ENCODE measurements at places on chromosomes 2 and 18.

DNA sequence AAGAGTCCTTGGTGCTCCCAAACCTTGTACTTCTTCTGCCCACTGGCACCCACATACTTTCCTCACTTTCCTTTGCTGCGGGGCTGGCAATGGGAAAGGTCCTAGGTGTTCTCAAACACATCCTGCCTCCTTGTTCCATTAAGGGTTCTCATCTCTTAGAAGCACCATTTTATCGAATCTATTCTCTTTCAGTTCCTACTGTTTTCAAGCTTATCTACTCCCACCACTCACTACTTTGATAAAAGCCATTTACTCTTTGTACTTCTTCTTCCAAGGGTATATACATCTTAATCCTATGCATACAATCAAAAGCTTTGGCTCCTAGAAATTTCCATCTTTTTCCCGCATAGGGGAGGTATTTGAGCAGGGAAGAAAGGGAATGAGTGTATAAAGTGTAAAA lies 77.1 kb upstream of the LRRTM1 start:
- no peak for DNase-seq

- no peak for DNase-seq
These were observed 34.0 kb upstream of the IL37 start for GRCh38 chr2:112876971-112877361.

GRCh38 chr18:68965817-68966216 lies 167.9 kb downstream of the CCDC102B start:
- no peak for DNase-seq

DNA sequence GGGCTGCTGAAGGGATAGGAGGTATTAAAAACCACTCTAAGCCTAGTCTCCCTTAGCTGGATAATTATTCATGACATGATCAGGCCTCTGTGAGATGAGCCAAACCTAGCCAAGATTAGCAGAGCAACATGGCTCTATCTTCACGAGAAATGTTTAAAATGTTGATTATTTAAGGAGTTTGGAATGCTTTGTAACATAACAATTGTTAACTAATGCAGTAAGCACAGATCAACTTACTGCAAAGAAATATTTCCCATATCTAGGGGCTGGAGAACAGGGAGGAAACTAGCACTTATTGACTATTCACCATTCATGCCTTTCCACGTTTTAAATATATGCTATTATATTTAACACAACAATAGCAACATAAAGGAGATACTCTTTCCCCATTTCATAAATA lies 833.7 kb upstream of the CHAC2 start:
- DNase-seq: no peak

DNA sequence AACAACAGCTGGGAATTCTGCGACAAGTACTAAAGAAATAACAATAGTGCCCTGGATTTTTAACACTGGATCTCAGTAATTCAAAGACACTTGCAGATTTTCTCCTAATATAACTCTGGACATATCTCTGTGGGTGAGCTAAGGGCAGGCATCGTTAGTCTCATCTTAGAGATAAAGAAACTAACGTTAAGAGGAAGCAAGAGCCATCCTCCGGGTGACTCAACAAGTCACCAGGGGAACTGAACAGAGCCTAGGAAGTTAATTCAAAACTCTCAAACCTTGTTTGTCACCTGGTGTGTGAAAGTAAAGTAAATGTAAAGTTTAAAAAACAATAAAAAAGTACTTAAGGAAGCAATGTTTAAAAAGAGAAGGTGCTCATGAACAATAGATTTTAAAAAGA lies 41.6 kb upstream of the NRP2 start:
- no peak for DNase-seq

DNA sequence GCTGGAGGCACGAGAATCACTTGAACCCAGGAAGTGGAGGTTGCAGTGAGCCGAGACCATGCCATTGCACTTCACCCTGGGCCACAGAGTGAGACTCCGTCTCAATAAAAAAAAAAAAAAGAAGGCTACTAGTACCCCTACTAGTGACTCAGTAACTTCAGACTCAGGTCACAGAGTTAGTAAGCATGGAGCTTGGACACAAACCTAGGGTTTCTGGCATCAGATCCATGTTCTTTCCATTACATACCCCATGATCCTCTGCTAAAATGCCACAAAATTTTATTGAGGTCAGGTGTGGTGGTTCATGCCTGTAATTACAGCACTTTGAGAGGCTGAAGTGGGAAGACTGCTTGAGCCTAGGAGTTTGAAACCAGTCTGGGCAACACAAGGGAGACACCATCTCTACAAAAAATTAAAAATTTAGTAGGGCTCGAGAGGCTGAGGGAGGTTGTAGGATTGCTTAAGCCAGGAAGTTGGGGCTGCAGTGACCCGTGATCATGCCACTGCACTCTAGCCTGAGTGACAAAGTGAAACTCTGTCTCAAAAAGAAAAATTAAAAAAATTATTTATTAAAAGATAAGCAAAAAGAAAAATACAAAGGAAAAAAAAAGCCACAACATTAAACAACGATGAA lies 45.1 kb downstream of the DHX57 start:
- no peak for DNase-seq

- no peak for DNase-seq
These were observed 204.0 kb downstream of the PARD3B start for GRCh38 chr2:204749319-204749718.

DNA sequence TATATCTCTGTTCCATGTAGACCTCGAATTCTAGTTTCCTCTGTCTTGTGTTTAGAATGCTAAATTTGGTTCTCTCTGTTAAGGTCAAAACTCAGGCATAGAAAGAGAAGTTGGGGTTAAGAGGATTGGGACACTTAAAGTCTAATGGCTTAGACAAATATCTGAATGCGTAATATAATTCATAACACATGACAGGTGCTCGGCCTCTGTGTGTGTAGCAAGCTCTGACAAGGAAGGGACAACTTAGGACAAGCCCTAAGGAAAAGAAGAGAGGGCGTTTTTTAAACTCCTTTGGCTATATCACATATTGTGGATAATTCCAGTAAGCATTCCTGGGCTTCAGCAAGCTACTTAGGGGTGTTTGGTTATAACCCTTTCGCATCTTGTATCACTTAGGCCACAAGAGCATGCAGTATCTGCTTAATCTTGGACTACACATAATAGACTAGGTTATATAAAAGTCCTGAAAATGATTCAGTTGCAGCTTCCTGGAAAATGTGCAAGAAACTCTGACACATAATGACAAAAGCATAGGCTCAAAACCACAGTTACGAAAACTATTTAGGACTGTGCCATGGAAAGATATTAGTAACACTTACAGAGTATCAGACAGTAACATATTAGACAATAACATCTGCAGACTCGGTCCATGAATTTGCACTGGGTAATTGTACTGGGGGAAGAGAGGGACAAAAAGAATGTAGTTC lies 16.1 kb upstream of the CREB1 start:
- DNase-seq: no peak

DNA sequence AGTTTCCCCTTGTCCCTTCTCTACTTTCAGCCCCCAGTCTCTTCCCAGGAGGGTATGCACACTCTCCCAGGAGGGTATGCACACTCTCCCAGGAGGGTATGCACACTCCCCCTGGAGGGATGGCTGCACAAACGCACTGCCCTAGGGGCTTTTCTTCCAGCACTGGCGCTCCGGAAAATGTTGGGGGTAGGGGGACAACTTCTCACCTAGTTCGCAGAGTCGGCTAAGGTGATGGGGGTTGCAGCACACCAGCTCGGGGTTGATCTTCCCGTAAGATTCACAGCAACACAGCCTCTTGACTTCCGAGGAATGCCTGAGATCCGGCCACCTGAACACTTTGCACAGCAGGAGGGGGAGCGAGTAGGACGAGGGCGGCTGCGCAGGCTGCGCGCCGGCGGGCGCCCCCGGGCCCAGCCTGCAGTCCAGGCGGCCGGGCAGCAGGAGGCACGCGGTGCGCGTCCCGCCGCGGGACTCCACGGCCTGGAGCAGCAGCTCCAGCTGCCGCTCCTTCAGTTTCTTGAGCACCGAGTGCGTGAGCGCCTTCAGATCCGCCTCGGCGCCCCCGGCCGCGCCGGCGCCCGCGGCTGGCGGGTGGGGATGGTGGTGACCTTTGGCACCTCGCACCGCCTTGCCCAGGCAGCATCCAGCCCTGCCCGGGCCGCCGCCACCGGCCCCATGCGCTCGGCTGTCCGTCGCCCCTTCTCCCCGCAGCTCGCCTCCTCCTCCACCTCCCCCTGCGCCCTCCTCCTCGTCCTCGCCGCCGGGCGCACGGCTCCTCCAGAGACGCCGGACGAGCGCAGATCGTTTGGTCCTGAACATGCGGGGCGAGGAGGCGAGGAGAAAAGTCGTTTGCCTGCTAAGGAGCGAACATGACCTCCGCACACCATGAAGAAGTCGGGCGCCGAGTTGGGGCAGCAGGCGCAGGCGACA lies 894 bp downstream of the SMAD7 start:
- no peak for DNase-seq

DNA sequence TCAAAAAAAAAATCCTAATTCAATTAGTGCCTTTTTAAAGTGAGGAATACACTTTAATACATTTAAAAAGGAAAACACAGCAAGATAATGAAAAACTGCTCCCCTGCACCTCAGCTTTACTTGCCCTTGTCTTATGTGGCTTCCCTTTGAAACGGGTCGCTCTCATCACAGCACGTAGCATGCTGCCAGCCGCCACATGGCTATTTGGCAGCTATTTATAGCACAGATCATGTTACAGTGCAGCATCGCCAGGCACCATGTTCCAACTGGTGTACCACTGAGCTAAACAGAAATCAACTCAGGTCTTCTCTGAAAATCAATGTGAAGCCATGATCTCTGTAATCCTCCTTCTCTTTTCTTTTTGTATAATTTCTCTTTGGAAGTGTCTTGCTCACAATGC lies 65.1 kb downstream of the TMEM182 start:
- DNase-seq: no peak

DNA sequence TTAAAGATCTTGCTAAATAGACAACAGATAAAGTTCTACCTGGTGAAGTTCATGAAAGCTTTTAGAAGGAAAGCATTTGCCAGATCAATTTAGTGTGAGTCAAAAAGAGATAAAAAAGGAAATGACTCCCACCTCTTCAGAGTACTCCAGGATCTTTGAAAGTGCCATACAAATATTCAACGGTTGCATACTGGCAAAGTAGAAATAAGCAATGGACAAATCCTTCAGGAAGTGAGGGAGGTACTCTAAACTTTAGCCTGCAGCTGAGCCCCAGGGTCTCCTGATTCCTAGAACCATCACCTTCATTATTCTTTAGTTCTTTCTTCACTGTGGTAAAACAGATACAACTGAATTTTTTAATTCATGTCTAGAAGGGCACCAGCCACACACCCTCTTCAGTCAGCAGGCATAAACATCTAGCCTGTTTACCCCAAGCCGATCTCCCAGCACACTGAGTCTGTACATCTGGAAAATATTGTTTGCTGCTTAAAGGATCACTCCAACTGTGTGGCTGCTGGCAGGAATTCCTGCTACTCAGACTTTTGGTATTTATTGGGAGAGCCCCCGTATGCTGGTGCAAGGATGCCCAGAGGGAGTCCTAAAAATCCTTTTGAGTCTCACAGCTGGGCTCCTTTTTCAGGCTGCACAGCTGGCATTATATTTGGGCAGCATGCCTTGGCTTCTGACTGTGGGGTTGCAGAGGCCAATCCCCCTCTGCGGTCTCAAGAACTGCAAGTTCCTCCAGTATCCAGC lies 72.3 kb upstream of the SESTD1 start:
- no peak for DNase-seq

DNA sequence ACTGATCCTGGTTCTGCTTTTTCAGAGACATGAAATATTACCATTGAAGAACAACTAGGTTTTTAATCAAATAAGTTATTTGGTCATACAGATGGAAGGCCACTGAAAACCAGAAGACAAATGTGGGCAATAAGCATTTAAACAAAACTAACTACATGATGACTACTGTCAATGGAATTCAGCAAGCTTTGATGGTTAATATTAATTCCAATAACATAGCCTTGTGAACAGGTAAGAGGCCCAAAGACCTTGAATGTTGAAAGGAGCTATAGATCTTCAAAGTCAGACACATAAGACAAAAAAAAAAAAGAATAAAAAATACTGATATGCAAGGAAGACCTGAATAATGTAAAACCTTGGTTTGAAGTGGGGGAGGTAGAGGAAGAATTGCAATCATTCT lies 1955.6 kb upstream of the CELF4 start:
- DNase-seq: no peak

DNA sequence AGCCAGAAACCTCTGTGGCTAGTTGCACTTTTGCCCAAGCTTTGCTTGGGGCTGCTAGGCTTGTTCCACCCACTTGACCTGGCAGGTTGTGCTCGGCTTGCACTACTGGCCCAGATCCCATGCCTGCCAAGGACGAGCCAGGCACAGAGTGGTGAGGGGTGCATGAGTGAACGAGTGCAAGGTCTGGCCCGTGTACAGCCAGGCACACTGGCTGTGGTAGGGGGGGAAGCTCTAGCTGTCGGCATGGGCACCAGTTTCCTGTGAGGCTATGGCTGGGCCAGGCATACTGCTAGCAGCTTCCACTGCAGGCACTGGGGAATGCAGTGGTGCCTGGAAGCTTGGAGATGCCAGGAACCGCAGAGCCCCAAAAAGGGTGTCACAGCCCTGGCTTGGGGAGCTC lies 210.4 kb downstream of the AKAIN1 start:
- no peak for DNase-seq

DNA sequence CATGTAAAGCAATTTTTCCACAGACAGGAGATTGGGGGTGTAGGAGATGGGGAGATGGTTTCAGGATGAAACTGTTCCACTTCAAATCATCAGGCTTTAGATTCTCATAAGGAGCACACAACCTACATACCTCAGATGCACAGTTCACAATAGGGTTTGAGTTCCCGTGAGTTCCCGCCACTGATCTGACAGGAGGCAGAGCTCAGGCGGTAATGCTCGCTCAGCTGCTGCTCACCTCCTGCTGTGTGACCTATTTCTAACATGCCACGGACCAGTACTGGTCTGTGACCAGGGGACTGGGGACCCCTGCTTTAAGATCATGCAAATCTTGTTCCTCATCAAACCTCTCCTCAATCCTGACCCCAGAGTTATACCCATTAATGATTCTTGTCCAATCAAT lies 70.1 kb downstream of the RPE start:
- no peak for DNase-seq

DNA sequence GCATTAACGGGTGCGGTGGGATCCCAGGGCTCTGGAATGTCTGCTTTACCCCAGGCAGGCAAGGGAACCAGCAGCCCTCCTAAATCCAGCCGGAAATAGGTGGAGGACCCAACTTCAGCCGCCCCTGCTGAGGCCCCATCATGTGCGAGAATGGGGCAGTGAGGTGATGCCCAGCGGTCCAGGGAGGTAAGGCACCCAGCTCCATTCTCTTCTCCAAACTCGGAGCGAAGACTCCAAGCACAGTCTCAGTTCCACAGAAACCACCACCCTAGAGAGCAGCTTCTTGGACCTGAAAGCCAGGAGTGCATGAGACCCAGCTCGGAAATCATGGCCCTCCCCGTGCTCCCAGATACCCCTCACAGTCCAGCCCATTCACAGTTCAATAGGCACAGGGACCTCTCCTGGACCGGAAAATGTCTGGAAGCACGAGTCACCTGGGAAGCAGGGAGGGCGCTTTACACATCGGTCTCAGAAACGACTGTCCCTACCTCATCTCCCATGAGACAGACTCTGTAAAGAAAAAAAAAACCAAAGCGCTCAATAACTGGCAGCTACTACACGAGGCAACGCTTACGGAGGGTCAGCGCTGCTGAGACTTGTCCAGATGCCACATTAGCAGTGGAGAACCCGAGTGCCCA lies 2.0 kb downstream of the SDC1 start:
- no peak for DNase-seq

GRCh38 chr2:109439390-109439786 lies 174.4 kb downstream of the SEPTIN10 start:
- no peak for DNase-seq

Data from effector CD4-positive, alpha-beta T cell (primary cell).